NCI-H1694 (cell line): ENCODE measurements at places on chromosomes 5 and 9.

- DNase-seq: no peak
Observed at GRCh38 chr9:114385397-114386181, 2.2 kb downstream of the AKNA start.

GRCh38 chr5:108858959-108859358 is 111.3 kb downstream of the FER start:
- DNase-seq: no peak

DNA sequence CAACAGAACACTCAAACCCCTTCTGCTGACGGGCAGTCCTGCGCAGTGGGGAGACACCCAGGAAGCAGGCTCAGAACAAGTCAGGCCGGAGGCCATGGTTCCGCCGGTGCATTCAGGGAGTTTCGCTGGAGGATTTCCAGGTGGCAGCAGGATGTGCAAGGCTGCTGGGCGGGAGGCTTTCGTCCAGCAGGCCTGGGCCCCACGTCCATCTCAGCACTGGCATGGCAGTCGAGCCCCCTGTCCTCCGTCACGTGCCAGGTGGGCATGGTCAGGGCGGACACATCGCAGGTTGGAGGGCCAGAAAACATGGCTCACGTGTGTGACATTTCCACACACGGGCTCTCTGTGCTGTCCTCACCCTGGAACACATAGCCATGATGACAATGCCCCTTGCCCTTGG is 299.9 kb upstream of the IRX2 start:
- no peak for DNase-seq

- DNase-seq: no peak
Observed at GRCh38 chr9:33426843-33427293, 20.5 kb downstream of the AQP3 start.

GRCh38 chr9:71096421-71097108 is 24.9 kb downstream of the TRPM3 start:
- no peak for DNase-seq

GRCh38 chr9:95100071-95100627 is 217.4 kb downstream of the FANCC start:
- DNase-seq: no peak

GRCh38 chr5:175712681-175713085 is 54.8 kb downstream of the HRH2 start:
- peak; percentile 24 for DNase-seq

GRCh38 chr9:123445981-123446610 is 90.1 kb downstream of the CRB2 start:
- DNase-seq: no peak

- no peak for DNase-seq
Observed at GRCh38 chr9:110575945-110576344, 3.6 kb downstream of the SVEP1 start.

DNA sequence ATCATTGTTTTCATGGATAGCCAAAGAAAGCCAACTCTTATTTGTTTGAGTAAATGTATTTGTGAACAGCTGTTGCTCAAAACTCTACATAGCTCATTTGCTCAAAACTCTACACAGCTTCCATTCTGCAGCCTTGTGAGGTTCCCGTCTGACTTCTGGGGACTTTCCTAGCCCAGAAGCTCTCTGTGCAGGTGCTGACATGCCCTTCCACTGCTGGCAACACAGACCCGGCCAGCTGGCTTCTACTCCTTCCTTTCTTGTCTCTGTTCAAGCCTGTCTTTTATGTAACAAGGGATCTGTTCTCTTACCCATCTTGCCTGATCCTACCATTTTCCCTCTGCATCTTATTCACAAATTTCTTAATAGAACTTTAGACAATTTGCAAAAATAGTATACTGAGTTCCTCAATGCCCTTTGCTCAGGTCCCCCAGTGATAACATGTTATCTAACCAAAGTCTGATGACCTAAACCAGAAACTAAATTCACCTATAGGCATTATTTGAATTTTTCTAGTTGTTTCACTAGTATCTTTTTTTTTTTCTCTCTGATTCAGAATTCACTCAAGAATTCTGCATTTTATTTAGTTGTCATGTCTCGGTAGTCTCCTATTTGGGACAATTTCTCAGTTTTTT is 556.5 kb upstream of the SEMA6A start:
- DNase-seq: peak; percentile 77

DNA sequence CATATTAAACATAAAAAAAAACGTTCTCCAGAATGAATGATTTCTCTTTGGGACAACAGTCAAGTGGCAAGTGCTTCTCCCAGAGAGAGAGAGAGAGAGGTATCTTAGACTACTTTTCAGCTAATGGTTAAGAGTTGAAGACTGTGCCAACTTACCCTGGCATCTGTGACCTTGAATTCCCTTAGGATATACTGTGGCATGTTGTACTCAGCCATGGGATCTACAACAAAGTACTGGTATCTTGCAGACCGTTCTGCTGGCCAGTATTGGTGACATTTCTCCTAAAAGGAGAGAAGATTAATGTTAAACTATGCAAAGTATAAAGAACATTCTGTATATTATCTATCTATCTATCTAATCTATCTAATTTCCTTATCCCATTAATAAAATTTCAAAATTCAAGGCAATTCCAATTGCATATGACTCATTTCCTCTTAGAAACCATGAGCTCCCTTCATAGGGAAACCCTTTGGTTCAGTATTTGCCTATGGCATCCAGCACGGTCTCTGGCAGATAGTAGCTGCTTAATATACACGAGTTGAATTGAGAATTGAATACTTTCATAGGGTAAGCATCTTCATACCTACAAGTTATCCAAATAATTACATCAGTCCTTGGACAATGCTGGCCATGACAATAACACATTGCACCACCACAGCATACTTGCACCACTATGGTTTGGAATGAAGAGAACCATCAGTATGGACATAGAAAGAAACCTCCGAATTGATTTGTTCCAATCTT is 539.4 kb upstream of the DMAC1 start:
- DNase-seq: peak; percentile 19

GRCh38 chr9:119052339-119053030 is 316.8 kb downstream of the BRINP1 start:
- DNase-seq: no peak

- DNase-seq: no peak
Observed at GRCh38 chr5:169649486-169649885, 12.4 kb downstream of the DOCK2 start.

GRCh38 chr9:30574355-30575151 is 1809.9 kb upstream of the ACO1 start:
- no peak for DNase-seq

- DNase-seq: no peak
Observed at GRCh38 chr5:132729896-132730295, 7.5 kb downstream of the KIF3A start.

- DNase-seq: no peak
Observed at GRCh38 chr9:15293084-15293483, 13.9 kb downstream of the TTC39B start.

GRCh38 chr5:61623401-61624069 is 291.5 kb downstream of the ZSWIM6 start:
- DNase-seq: no peak

DNA sequence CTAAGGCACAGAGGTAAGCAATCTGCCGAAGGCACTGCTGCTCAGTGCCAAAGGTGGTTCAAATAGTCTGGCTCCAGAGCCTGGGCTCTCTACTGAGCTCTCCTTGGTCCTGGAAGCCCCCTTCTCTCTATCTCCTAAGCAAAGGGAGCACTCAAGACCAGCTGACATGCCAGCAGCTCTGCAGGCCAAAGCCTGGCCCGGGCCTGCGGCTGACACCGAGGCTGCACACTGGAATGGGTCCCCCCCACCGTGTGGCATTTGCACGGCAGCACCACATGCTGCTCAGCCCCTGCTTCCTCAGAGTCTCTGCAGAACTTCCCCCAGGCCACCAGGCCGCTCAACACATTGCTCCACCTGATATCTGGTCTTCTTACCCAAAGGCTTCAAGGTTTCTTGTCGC is 57.8 kb upstream of the GOLPH3 start:
- no peak for DNase-seq

DNA sequence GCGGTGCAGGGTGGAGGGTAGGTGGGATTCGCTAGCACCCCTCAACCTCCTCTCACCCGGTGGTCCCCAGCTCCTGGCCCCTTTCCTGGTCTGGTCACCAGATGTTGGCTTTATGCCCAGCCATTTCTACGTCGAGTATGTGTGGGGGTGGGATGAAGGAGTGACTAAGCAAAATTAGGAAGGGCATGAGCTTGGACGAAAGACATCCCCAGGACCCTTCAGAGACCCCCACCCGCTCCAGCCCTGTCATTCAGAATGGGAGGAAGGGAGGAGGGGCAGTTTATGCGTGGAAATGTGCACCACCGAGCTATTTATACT is 742 bp downstream of the BHMT2 start:
- no peak for DNase-seq

- DNase-seq: peak; percentile 83
Observed at GRCh38 chr5:154505567-154505966, 27.5 kb upstream of the HAND1 start.

DNA sequence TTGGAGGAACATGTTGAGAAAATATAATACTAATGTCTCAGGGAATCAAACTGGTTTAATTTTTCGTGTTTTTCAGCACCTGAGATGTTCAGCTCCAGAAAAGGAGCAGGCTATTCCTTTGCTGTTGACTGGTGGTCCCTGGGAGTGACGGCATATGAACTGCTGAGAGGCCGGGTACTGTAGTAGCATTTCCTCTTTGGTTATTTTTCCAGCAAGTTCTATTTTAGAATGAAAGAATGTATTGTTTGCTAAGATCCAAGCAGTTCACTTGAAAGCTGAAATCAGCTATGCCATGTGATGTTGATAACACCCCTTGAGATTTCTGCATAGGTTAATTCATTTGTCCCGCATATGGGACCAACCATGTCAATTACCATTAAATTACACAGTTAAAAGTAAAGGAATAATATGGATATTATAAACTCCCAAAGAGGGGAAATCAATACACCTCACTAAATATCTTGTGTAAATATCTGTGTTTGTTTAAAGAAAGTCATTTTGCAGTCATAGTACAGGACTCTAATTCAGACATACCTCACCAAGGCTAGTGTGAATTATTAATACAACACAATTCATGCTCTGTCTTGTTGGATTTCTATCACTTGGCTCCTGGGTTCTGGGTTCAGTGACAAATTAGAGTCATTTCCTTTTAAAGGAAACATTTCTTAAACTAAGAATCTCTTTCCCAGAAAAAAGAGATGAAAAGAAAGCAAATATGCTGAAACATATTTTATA is 126.8 kb downstream of the STK32A start:
- no peak for DNase-seq

DNA sequence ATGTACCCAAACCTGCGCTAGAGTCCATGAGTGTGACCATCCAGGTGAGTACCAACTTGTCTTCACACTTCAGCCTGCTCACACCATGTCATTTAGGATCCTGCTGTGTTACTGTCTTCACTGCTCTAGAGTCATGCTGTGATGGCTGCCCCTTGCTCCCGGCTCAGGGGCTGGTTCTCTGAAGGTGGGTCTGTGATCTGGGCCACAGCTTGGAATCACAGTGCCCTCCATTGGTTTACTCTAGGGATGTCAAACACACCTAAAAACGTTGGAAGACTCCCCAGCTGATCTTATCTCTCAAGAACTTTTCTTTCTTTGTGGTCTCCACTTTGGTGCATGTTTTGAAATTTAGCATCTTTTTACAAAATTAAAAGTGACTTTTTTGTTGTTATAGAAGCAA is 53.8 kb downstream of the NFX1 start:
- DNase-seq: no peak

DNA sequence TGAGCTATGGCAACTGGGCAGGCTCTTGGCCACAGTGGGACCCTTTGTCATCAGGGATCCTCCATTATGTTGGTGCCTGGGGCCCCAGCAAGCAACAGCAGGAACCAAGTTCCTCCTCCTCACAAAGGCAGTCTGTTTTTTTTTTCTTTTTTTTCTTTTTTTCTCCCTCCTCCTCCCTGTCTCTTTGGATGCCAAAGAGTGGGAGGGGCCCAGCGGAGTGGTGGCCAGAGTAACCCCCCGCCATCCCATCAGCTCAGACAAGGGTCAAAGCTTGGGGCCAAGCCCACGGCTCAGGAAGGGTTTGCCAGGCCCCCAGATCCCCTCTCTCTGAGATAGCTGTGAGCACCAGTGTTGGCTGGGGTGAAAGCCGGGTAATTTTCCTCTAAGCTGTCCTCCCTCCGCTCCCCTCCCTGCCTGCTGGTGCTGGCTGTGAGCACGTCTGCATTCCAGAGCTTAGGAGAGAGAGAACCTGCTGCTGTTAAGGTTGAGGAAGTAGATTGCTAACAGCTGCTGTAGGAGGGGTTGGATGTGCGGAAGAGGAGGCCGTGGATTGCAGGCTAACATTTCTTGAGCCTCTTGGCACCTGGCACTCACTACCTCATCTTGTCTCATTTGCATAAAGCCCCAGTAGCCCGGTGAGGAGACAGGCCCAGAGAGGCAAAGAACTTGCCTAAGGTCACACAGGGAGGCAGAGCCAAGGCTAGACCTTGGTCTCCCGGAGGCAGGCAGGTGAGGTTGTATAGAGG is 21.2 kb downstream of the GSN start:
- no peak for DNase-seq

DNA sequence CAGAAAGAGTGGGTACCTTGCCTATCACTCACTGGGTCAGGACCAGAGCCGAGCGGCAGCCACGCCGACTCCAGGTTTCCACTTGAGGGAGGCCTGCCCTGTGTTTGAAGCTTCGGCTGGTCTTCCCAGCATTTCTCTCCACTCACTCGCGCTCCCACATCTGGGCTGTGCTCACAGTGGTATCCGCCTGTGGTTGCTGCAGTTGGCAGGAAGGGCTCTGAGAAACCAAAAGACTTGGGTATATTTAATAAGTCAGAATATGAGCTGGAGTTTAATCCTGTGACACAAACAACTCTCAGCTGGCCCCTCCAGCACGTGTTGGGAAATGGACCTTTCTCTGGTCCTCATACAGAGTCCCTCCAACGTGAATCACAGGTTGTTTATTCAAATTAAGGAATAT is 70.9 kb downstream of the SPRY4 start:
- DNase-seq: no peak

- no peak for DNase-seq
Observed at GRCh38 chr5:55304584-55304983, 2.9 kb downstream of the DHX29 start.

DNA sequence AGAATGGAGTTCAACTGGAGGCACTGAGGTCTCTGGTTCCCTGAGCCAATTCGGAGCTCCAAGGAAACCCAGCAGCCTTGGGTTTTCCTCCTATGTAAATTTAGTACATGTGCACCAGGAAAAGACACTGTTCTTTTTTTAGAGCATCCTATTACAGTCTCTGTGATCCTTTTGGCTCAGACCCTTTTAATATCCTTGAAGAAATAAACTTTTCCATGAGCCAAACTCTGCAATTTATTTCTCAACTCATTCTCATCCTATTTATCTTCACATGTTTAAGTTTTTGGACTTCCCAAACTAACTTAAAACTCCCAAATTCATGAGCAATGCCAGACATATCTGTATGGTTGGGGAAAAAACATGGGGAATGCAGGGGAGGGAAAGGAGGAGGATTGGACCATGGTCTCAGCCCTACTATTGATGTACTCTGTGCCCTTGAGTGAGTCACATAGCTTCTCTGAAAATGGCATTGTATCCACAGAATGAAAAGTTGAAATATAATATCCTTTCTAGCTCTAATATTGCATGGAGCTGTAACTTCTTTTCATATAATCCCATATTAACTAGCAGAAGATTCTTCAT is 76.6 kb downstream of the PAPPA start:
- DNase-seq: no peak
